Activated CD4-positive, alpha-beta T cell treated with anti-CD3 and anti-CD28 coated beads, Interleukin-2, amount 50 U/mL, for 16 hours (primary cell): ENCODE measurements at places on chromosomes 3 and 15.

GRCh38 chr3:99896482-99896881, 78.8 kb downstream of the CMSS1 start:
- no peak for DNase-seq

- DNase-seq, result no peak
These were observed 247.8 kb downstream of the FAM43A start for GRCh38 chr3:194933465-194933864.

- DNase-seq, result no peak
These were observed 41.8 kb downstream of the ZNF710 start for GRCh38 chr15:90042766-90043529.

DNA sequence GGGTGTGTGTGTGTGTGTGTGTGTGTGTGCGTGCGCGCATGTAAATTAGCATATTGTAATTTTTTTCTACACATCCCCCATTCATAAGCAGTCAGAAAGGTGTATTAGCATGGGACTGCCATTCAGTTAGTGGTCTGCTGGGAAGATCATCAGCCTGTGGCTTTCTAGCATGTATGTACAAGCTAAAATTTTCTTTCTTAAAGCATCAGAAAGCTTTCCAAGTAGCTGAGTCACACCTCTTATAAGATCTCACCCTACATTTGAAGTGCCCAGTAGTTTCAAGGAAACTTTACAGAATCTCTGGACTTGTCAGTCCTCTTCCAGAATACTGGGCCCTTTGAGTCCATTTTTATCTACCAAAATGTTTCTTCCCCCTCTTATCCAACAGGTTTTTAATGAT, 411.4 kb upstream of the TPRG1 start:
- DNase-seq, result no peak

GRCh38 chr3:121232309-121233225, 313.2 kb downstream of the POLQ start:
- no peak for DNase-seq
